Stimulated activated CD4-positive, alpha-beta T cell treated with anti-CD3 and anti-CD28 coated beads, Interleukin-15, amount 100 ng/mL, for 1 hour (primary cell): ENCODE measurements at places on chromosomes 2 and 18.

GRCh38 chr2:237998530-237998929 is 31.7 kb downstream of the UBE2F start:
- DNase-seq, result no peak

- DNase-seq, result no peak
Observed at GRCh38 chr2:60699617-60700016, 56.5 kb upstream of the PAPOLG start.

- DNase-seq, result no peak
Observed at GRCh38 chr2:203412546-203413331, 84.5 kb downstream of the ABI2 start.

DNA sequence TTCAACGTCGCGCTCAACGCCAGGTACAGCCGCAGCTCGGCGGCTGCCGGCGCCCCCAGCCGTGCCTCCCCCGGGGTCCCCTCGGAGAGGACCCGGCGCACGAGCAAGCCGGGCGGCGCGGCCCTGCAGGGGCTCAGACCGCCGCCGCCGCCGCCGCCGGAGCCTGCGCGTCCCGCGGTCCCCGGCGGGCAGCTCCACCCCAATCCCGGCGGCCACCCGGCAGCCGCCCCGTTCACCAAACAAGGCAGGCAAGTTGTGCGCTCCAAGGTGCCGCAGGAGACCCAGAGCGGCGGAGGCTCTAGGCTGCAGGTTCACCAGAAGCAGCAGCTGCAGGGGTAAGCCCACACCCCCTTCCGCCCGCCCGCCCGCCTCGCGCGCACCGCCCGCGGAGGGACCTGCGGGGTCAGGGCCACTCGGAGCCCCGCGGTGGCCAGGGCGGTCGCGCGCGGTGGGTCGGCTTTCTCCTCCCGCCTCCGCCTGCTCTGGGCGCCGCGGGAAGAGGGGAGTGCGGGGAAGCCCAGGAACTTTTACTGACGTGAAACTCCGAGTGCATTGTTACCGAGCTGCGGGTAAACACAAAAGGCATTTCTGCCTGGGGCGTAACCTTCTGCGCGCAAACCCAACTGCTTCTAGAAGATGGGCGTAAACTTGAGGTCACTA is 861 bp downstream of the LTBP1 start:
- DNase-seq, result no peak

DNA sequence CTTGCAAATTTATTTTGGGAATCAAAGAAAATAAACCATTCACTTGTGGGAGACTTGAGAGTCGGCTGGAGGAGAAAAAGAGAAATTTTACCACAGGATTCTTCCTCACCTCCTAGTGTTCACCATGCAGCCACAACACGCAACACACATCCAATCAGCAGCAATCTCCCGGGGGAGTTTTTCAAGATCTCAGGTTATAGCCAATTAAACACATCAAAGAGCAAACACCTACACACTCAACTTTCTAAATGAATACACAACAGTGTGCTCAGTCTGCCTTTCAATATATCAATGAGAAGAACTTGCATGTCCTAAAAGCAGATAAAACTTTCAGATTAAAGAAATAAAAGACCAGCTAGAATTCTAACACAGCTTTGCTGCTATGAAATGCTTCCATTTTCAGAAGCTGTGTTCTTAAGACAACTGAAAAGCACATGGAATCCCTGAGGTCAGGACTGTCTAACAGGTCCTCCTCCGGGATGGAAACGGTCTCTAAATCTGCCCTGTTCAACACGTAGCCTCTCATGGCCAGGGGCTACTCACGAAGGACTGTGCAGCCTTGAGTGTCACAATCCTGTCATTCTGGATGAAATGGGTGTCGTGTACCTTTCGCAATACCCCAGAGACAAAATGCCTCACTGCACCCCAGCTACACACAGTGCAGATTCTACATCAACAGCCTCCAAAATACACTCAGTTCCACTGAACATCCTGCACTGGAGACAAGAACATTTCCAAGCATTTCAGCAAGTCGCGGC is 84.2 kb downstream of the ZNF516 start:
- no peak for DNase-seq

GRCh38 chr2:3595985-3596384 is 1.1 kb downstream of the COLEC11 start:
- DNase-seq, result no peak

DNA sequence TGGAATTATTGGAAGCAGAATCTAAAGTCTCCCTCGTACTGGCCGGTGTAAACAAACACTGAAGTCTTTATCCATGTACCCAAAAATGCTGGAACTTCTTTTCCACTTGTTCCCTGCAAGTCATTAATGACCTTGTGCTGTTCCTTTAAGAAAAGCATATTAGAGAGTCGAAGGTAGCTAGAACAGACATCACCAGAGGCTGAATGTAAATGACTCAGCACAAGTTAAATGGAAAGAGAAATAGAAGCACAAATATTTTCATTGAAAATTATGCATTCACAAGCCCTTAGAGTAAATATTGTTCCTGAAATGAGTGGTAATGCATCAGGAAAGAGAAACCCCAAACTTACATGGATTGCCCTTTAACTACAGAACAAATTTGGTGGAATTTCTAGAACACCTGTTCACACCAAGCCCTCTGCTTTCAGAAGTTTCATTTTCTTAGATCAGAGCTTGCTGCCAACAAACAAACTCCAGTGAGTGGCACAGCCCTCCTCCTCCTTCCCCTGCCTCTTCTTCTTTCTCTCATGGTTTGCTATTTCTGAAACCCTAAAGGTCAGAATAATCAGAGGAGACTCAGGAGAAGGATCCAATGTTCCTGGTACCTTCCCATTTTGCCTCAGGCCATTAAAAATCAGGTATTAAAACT is 264.3 kb downstream of the TXNL1 start:
- DNase-seq, result no peak

- DNase-seq, result no peak
Observed at GRCh38 chr2:100900156-100900795, 80.3 kb downstream of the NPAS2 start.

GRCh38 chr2:213476641-213477040 is 192.4 kb downstream of the SPAG16 start:
- no peak for DNase-seq

- no peak for DNase-seq
Observed at GRCh38 chr2:86825693-86826381, 35.1 kb upstream of the CD8A start.
